ENCODE measurements at places on chromosomes 3 and 15.
A peak's percentile ranks its signal among the peaks of the same experiment; 100 is the strongest.

- no peaks in the 10 kb centered on the region for H3K27me3 ChIP-seq
- peaks cover 6% of the 10 kb centered on the region for H3K4me1 ChIP-seq
- peaks cover 5% of the 10 kb centered on the region for H3K36me3 ChIP-seq
- no peak overlapping the region for H3K4me3 ChIP-seq
- DNase-seq, result no peak
Observed at GRCh38 chr3:42228796-42229195, 37.2 kb downstream of the CCK start.

- H3K36me3 ChIP-seq, result no peaks in the 10 kb centered on the region
- no peaks in the 10 kb centered on the region for H3K27me3 ChIP-seq
Observed at GRCh38 chr15:64284042-64284441, 71.9 kb downstream of the CSNK1G1 start.

DNA sequence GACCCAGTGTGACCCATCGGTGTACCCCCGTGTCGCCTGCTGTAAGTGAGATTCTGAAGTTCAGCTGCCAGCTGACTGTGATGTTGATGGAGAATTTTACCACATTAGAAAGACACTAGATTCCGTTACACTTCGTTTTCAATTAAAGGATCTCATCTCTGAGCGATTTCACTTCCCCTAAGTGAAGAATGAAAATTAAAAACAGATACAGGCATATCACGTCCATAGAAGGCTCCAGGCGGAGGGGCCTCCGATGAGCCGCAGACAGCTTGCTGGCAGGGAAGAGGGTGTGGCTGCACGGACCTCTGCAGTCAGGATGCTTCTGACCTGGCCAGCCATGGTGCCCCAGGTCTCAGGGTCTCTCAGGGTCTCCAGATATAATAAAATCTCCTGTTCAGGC lies 6.6 kb upstream of the CPN2 start:
- no peaks in the 10 kb centered on the region for H3K36me3 ChIP-seq
- H3K4me3 ChIP-seq, result no peak overlapping the region
- H3K27ac ChIP-seq, result no peak overlapping the region
- no peaks in the 10 kb centered on the region for H3K4me1 ChIP-seq
- no peaks in the 10 kb centered on the region for H3K27me3 ChIP-seq
- no peak for DNase-seq

DNA sequence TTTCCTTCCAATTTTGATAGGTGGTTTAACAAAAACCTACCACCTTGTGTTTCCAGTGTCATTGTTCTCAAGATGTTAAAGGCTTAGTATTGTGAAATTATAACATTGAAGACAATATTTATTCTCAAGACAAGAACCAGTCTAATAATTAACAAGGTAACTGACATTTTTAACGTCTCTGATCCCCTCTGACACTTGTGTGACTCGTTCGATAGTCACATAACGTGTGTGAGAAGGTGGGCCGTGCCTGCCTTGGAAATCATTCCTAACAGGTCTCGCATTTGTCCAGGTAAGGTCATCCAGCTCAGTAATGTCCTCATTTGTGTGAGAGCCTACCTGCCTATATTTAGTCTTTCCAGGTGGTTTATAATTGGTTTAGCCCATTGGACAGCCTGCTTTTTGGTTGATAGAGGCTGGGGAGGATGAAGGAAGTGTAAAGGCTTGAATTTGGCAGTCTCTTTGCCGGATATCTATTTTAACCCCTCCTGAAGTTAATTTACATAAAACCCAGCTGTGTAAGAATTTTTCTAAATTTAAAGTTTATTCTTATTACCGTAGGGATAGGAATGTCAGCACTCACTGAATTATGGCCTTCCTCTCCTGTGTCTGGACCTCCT lies 94.4 kb downstream of the AKAP13 start:
- no peaks in the 10 kb centered on the region for H3K36me3 ChIP-seq
- H3K4me1 ChIP-seq, result peaks cover 15% of the 10 kb centered on the region
- no peak overlapping the region for H3K4me3 ChIP-seq
- no peak for DNase-seq
- H3K27ac ChIP-seq, result no peak overlapping the region

DNA sequence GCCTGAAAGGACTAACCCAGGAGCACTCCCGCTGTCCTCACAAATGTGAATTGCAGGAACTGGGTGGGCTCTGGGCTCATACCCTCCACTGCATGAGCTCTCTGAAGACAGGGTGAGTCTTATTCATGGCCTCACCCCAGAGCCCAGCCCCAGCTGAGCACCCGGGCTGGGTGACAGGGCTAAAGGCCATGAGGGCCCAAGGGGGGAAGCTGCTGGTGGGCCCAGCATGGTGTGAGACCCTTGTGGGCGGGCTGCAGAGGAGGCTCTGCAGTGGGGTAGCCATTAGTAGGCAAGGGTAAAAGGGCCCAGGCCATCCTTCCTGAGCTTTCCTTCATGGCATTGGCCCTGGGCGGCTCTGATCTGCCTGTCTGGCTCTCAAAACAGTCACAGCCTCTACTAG lies 30.3 kb downstream of the SRPRB start:
- H3K27ac ChIP-seq, result no peak overlapping the region
- DNase-seq, result no peak
- no peak overlapping the region for H3K4me3 ChIP-seq
- no peaks in the 10 kb centered on the region for H3K27me3 ChIP-seq

GRCh38 chr3:12993517-12994356 lies 79.5 kb downstream of the IQSEC1 start:
- peaks cover 14% of the 10 kb centered on the region for H3K4me1 ChIP-seq
- peak; percentile 34 for DNase-seq
- H3K4me3 ChIP-seq, result peak overlapping the region; percentile 66
- H3K27me3 ChIP-seq, result no peaks in the 10 kb centered on the region
- peak overlapping the region; percentile 91 for H3K27ac ChIP-seq

GRCh38 chr3:124131580-124131979 lies 139.7 kb upstream of the ROPN1 start:
- no peak overlapping the region for H3K4me3 ChIP-seq

GRCh38 chr15:31314380-31314779 lies 12.3 kb upstream of the KLF13 start:
- H3K27me3 ChIP-seq, result peaks cover 4% of the 10 kb centered on the region
- H3K4me3 ChIP-seq, result no peak overlapping the region
- H3K36me3 ChIP-seq, result no peaks in the 10 kb centered on the region
- no peaks in the 10 kb centered on the region for H3K4me1 ChIP-seq
- no peak for DNase-seq
- no peak overlapping the region for H3K27ac ChIP-seq

GRCh38 chr3:10292505-10293419 lies at the start of gene GHRL:
TSS of gene GHRL (minus strand) at chr3:10292947. CDS start at chr3:10290180, 2,767 bp downstream.
- DNase-seq, result no peak
- H3K4me3 ChIP-seq, result no peak within 1 kb of the TSS
- H3K27ac ChIP-seq, result no peak within 1 kb of the TSS
- peaks cover 3% of the 10 kb centered on the region for H3K4me1 ChIP-seq
- H3K36me3 ChIP-seq, result no peaks in the 10 kb centered on the region
- H3K27me3 ChIP-seq, result no peaks in the 10 kb centered on the region

DNA sequence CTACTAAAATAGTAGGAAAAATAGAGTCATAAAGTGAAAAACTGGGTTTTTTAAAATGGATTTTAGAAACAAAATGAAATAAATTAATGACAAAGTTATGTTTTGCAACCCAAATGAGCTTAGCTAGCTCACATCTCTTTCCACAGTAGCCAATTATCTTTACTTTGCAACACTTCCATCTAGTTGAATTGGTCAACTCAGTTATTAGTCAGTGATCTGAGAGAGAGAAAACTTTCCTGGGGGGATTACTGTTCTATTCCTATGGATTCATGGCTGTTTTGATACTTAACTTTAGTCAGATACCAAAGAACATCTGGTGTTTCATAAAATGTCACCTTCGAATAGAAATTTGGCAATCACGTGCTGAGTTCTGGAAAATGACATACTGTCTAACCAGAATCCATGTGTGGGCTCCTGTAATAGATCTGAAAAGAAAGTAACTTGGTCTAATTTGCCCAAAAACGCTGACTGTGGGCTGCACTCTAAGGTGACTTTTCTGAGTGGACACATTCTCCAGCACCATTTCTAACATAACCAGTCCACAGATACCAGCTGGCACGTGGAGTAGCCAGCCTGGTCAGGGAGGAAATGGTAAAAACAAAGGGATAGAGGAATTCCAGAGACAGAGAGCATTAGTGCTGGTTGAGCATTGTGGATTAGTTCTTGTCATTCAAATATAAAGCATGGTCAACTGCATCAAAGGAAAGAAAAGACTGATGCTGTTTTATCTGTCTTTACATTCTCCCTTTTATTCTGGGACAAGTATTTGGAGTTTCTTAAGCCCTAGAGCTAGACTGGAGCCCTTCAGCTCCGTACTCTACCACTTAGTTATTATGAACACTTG lies 45.2 kb upstream of the CCDC80 start:
- no peak overlapping the region for H3K27ac ChIP-seq
- H3K4me3 ChIP-seq, result no peak overlapping the region
- no peaks in the 10 kb centered on the region for H3K36me3 ChIP-seq
- no peak for DNase-seq
- no peaks in the 10 kb centered on the region for H3K27me3 ChIP-seq

- H3K4me1 ChIP-seq, result peaks cover 39% of the 10 kb centered on the region
- DNase-seq, result peak; percentile 80
- H3K27ac ChIP-seq, result peak overlapping the region; percentile 99
- H3K36me3 ChIP-seq, result no peaks in the 10 kb centered on the region
Observed at GRCh38 chr3:133574260-133574881, 885 bp downstream of the CDV3 start.

GRCh38 chr15:84981054-84981710 lies 474 bp upstream of the PDE8A start:
- no peaks in the 10 kb centered on the region for H3K27me3 ChIP-seq
- peak overlapping the region; percentile 97 for H3K27ac ChIP-seq
- peak; percentile 97 for DNase-seq
- H3K36me3 ChIP-seq, result no peaks in the 10 kb centered on the region
- peaks cover 37% of the 10 kb centered on the region for H3K4me1 ChIP-seq

DNA sequence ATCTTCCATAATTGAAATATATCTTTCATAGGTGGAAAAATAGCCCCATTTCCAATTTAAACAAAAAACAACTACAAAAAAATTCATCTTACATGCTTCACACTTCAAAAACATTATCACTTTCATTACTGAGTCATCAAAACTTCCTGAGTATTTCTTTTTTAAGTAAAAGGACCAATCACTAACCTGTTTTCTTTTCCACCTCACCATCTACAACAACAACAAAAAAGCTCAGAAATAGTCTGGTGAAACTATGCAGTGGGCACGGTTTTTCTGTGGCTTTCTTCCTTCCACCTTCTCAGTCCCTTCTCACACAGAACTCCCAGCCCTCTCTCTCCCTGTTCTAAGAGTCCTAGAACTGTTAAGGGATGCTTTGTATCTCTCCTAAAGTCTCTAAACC lies 20.3 kb upstream of the TNIK start:
- H3K4me1 ChIP-seq, result no peaks in the 10 kb centered on the region
- no peaks in the 10 kb centered on the region for H3K27me3 ChIP-seq
- H3K4me3 ChIP-seq, result no peak overlapping the region
- no peaks in the 10 kb centered on the region for H3K36me3 ChIP-seq

GRCh38 chr3:12995389-12996180 lies 77.6 kb downstream of the IQSEC1 start:
- peak overlapping the region; percentile 88 for H3K27ac ChIP-seq
- no peaks in the 10 kb centered on the region for H3K36me3 ChIP-seq
- H3K4me3 ChIP-seq, result no peak overlapping the region
- H3K27me3 ChIP-seq, result no peaks in the 10 kb centered on the region
- peak; percentile 7 for DNase-seq
- H3K4me1 ChIP-seq, result peaks cover 21% of the 10 kb centered on the region

DNA sequence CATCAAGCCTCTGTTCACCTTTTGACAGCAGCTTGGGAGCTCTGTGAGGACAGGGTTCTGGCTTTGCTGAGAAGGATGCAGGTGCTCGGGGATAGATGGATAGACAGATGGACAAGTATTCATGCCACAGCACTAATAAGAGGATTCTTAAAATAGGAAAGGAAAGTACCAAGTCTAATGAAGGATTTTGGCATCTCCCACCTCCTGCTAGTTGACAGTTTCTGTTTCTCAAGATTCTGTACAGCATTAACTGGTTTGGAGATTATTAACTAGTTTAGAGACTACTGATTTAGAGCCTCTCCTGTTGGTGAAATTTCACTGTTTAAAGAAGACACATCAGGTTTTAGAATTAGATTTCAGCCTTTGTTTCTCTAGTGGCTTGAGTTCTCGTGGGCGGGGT lies 152.3 kb downstream of the CACNA1D start:
- no peaks in the 10 kb centered on the region for H3K4me1 ChIP-seq
- H3K4me3 ChIP-seq, result no peak overlapping the region
- no peak overlapping the region for H3K27ac ChIP-seq
- DNase-seq, result no peak

DNA sequence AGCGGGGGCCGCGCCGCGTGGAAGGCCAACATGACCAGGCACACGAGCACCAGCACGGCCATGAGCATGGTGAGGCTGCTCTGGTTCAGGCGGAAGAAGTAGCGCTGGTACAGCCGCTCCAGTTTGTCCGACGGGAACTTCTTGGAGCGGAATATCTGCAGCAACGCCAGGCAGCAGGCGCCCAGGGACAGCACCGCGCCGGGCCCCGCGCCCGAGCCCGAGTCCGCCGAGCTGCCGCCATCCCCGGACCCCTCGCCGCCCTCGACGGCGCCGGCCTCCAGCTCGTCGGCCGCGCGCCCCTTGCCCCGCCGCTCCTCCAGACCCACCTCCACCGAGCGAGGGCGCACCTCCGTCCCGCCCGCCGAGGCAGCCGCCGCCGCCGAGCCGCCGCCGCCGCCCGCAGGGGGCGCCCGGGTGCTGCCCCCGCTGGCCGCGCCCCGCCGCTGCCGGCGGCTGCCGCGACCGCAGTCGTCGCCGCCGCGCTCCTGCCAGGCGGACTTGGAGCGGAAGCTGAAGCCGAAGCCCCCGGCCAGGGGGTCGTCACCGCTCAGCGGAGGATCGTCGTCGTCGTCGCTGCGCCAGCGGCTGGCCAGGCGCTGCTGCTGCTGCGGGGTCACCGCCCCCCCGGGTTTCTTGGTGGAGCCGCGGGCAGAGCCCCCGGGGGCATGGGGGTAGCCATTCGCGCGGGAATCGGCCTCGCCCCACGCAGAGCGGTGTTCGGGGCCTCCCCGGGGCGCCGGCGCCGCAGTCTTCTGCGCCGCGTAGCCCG lies 957 bp downstream of the ADCY5 start:
- peaks cover 54% of the 10 kb centered on the region for H3K27me3 ChIP-seq
- no peaks in the 10 kb centered on the region for H3K36me3 ChIP-seq
- peaks cover 25% of the 10 kb centered on the region for H3K4me1 ChIP-seq
- H3K27ac ChIP-seq, result peak overlapping the region; percentile 86
- DNase-seq, result peak; percentile 33
- H3K4me3 ChIP-seq, result peak overlapping the region; percentile 69

DNA sequence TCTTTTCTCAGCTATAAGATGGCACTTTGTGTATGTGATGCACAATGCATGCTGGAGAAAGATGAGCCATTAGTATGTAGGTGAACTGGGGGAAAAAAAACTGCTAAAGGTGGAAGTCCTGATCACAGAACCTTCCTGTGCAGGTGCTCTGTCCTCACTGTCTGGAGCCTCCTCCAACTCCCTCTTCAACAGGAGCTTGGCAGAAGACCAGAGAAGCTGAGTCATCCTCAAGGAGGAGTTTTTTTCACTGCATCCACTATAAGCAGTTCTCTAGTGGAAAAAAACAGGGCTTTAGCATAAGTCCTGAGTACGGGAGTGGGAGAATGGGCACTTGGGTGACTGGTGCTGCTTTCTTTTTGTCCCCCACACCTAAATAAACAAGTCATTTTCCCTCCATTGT lies 168.4 kb upstream of the CADPS start:
- H3K4me3 ChIP-seq, result no peak overlapping the region
- no peaks in the 10 kb centered on the region for H3K27me3 ChIP-seq
- peak; percentile 21 for DNase-seq
- H3K27ac ChIP-seq, result no peak overlapping the region
- H3K36me3 ChIP-seq, result no peaks in the 10 kb centered on the region

GRCh38 chr3:128423525-128424147 lies 43.1 kb downstream of the DNAJB8 start:
- no peaks in the 10 kb centered on the region for H3K36me3 ChIP-seq
- H3K27me3 ChIP-seq, result peaks cover 20% of the 10 kb centered on the region
- H3K4me3 ChIP-seq, result no peak overlapping the region
- no peak for DNase-seq
- H3K4me1 ChIP-seq, result peaks cover 10% of the 10 kb centered on the region
